ENCODE measurements at places on chromosomes 4 and X.

DNA sequence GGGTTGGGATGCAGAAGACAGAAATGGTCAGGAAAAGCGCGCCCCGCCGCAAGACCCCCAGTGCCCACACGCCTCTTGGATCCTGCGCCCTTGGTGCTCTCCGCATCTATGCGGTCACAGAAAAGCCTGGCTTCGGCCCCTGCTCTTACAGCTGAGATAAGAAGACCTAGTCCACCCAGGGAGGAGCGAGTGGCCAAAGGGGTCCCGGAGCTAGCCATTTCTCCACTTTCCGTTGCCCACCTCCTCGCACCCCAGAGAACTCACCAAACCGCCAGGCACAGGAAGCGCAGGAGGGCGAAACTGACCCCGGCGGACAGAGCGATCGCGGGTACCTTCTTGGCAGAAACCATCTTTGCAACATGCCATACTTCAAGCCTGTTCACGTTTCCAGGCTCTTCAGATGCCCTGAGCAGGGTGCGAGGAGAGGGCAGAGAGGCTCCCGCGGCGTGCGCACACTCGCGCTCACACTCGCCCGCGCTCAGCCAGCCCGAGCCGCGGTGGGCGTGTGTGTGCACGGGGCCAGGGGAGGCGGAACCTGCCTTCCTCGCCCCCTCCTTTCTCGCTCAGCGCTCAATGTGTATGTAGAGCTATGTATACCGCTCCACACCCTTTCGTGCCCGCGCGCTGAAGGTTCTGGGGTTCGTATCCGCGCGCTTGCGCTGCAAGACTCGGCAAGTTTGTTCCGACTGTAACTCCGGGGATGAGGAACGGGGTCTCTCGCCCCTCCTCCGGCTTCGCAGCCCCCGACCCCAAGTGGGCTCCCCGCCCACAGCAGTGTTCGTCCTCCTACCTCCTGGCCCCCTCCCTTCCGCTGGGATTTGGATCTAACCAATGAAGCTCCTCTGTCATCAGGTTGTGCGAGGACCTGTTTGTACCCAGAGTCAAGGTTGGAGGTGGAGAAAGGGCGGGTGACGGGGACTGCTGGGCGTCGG lies at the start of gene GABRA4:
Gene GABRA4 (minus strand): TSS at position 507 of the 932 bp plus-strand sequence. CDS start 157 bp downstream, at position 350.
- DNase-seq: no peak

GRCh38 chr4:186260504-186261448 lies 5.2 kb upstream of the F11 start:
- DNase-seq: peak; percentile 69

- DNase-seq: no peak
Measured at GRCh38 chr4:153706519-153706918, 22.4 kb downstream of the TLR2 start.

- peak; percentile 87 for DNase-seq
Measured at GRCh38 chr4:17168571-17168970, 270.1 kb upstream of the LDB2 start.

DNA sequence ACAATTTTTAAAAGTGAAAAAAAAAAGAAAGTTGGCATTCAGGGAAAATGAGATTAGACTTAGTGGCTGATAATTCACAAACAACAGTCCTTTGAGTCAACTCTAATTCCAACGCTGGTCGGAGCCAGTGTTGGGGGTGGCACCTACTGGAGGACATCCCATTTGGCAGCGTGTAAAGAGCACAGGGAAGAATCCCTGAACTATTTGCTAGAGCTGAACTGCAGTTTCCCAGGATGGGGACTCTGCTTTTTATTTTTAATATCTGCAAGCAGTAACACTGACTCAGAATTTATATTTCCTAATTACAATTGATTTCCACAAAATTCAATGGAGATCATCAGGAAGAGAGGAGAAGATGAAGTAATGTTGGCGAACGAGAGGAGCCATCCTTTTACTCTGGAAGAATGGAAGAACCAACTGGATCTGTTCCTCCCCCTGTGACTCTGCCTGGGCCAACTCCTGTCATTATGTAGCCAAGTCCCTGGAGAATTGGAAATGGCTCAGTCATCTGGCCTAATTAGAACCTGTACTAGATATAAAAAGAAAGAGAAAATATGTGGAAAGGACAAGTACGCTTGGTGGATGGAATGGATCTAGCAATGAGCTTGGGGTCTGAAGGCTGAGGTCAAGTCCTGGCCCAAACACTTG lies 76.7 kb downstream of the IRF2 start:
- DNase-seq: no peak

GRCh38 chr4:155679343-155679742 lies 12.7 kb downstream of the GUCY1A1 start:
- peak; percentile 38 for DNase-seq

GRCh38 chr4:91840359-91840758 lies 463.4 kb upstream of the GRID2 start:
- no peak for DNase-seq

GRCh38 chr4:15585331-15585730 lies 69.8 kb downstream of the FBXL5 start:
- no peak for DNase-seq

- DNase-seq: no peak
Measured at GRCh38 chr4:109755656-109756055, 25.8 kb upstream of the PLA2G12A start.

DNA sequence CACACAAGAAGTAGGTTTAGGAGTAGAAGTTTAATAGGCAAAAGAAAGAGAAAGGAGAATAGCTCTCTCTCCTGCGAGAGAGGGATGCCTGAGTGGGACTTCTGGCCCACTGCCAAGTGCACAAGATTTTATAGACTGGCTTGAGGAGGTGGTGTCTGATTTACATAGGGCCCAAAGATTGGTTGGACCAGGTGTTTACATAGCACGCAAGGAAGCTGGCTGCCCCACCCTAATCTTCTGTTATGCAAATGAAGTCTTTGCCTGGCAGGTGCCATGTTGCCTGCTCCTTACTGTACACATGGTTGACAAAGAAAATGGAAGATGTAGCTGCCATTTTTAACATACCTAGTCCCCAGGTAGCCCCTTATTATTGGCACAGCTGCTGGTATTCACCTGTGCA lies 170.8 kb upstream of the GATB start:
- DNase-seq: no peak

- no peak for DNase-seq
Measured at GRCh38 chrX:96692890-96693289, 8.2 kb downstream of the DIAPH2 start.

DNA sequence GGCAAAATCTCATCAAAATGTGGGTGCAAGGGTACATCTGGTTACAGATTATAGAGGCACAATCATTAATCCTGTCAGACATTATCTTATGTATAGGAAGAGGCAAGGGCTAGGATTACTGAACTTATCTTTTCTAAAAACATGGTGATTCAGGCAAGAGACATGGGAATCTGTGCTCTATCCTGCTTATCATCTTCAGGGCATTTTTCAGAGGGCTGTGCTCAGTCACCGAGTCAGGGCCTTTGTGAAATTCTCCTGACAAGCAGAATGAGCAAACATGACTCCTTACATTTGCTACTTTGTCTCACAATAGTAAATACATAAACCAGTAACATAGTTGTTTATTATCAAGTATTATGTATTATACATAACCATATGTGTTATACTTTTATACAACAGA lies 84.2 kb upstream of the KCTD8 start:
- no peak for DNase-seq

DNA sequence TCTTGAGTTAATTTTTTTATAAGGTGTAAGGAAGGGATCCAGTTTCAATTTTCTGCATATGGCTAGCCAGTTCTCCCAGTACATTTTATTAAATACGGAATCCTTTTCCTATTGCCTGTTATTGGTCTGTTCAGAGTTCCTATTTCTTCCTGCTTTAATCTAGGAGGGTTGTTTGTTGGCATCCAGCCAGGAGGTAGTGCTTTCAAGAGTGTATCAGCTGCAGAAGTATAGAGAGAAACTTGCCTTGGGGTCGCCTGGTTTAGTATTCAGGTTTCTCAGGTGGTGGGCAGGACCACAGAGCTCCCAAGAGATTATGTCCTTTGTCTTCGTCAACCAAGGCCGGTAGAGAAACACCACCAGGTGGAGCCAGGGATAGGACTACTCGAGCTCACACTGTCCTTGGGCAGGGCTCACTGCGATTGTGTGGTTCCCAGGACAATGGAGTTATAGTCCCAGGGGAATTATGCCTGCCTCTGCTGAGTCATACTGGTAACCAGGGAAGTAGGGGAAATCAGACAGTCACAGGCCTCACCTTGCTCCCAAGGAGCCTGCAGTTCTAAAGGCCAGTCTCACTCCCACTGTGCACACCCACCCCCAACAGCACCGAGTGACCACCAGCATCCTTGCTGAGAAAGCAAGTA lies 168.1 kb downstream of the VSIG4 start:
- DNase-seq: no peak

DNA sequence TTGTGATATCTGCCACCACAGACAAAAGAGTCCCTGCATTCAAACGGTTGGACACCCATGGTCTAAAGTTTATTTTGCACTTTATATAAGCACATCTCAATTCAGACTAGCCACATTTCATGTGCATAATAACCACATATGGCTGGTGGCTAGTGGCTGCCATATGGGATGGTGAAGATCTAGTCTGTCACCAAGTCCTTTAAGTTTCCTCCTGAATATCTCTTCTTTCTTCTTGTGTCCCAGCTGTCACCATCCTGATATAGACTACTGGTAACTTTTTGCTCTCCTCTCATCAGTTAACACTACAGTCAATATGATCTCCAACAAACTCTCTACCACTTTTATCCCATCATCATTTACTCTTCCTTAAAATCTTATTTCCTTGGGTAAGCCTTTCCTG lies 9.3 kb downstream of the HSPA4L start:
- DNase-seq: no peak

- no peak for DNase-seq
Measured at GRCh38 chr4:25104591-25104990, 55.7 kb downstream of the SEPSECS start.

- DNase-seq: no peak
Measured at GRCh38 chr4:10949039-10949733, 264.6 kb upstream of the CLNK start.

- peak; percentile 97 for DNase-seq
Measured at GRCh38 chr4:142091085-142091513, 454.7 kb downstream of the IL15 start.

GRCh38 chrX:2487366-2487765 lies 13.4 kb downstream of the DHRSX start:
- no peak for DNase-seq

- no peak for DNase-seq
Measured at GRCh38 chr4:115453416-115453815, 340.0 kb upstream of the NDST4 start.

GRCh38 chr4:1183985-1184773 lies 11.8 kb upstream of the SPON2 start:
- no peak for DNase-seq

GRCh38 chr4:21522296-21522695 lies 426.3 kb downstream of the KCNIP4 start:
- no peak for DNase-seq

GRCh38 chr4:119679251-119679650 lies 50.6 kb upstream of the PDE5A start:
- DNase-seq: peak; percentile 60

- no peak for DNase-seq
Measured at GRCh38 chrX:57070185-57070984, 51.0 kb downstream of the SPIN2B start.

GRCh38 chr4:37970702-37971101 lies 10.5 kb downstream of the PTTG2 start:
- DNase-seq: peak; percentile 33

- DNase-seq: peak; percentile 3
Measured at GRCh38 chr4:56302760-56303159, 84.5 kb downstream of the AASDH start.

All from IMR-90 (cell line).